ENCODE measurements at places on chromosomes 4 and X. TPM values are rescaled to one million over a fixed set of nuclear protein-coding genes. Genes with fewer than 3 reads are reported as not detected.

Gene OCRL
- total RNA-seq, result 5.5 TPM

- no peaks in the 10 kb centered on the region for H3K36me3 ChIP-seq
- no peaks in the 10 kb centered on the region for H3K4me1 ChIP-seq
- no peak for DNase-seq
- no peaks in the 10 kb centered on the region for H3K27me3 ChIP-seq
- H3K27ac ChIP-seq, result no peak overlapping the region
Measured at GRCh38 chr4:102994803-102995202, 24.7 kb downstream of the SLC9B1 start.

DNA sequence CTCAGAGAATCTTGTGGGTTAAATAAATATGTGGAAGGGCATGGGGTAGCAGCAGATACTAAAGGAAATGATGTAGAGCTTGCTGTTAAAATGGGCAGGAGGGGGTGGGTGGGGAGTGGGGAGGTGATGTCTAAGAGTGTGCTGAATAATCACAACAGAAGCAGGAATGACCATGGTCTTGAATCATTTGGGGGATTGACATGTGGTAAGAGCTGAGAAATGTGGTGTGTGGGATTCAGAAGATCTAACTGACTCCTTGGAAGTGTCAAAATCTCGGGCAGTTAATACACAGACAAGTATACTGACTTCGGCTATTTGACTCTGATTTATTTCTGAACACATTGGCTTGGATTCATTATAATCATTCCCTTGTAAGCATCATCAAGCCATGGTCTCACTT is 6.8 kb downstream of the VGLL1 start:
- no peak overlapping the region for H3K27ac ChIP-seq
- 0 out of 2 replicates have a peak, but pooled peaks cover 2% of the 10 kb centered on the region for H3K4me1 ChIP-seq
- DNase-seq, result no peak
- H3K36me3 ChIP-seq, result no peaks in the 10 kb centered on the region
- H3K27me3 ChIP-seq, result no peaks in the 10 kb centered on the region

GRCh38 chr4:147901916-147902315 is 170.0 kb downstream of the ARHGAP10 start:
- no peak for DNase-seq
- no peak overlapping the region for H3K27ac ChIP-seq
- no peaks in the 10 kb centered on the region for H3K36me3 ChIP-seq
- H3K27me3 ChIP-seq, result no peaks in the 10 kb centered on the region
- no peaks in the 10 kb centered on the region for H3K4me1 ChIP-seq

- H3K27me3 ChIP-seq, result no peaks in the 10 kb centered on the region
- H3K4me1 ChIP-seq, result no peaks in the 10 kb centered on the region
- DNase-seq, result no peak
- H3K27ac ChIP-seq, result no peak overlapping the region
Measured at GRCh38 chr4:10738826-10739489, 54.4 kb upstream of the CLNK start.

DNA sequence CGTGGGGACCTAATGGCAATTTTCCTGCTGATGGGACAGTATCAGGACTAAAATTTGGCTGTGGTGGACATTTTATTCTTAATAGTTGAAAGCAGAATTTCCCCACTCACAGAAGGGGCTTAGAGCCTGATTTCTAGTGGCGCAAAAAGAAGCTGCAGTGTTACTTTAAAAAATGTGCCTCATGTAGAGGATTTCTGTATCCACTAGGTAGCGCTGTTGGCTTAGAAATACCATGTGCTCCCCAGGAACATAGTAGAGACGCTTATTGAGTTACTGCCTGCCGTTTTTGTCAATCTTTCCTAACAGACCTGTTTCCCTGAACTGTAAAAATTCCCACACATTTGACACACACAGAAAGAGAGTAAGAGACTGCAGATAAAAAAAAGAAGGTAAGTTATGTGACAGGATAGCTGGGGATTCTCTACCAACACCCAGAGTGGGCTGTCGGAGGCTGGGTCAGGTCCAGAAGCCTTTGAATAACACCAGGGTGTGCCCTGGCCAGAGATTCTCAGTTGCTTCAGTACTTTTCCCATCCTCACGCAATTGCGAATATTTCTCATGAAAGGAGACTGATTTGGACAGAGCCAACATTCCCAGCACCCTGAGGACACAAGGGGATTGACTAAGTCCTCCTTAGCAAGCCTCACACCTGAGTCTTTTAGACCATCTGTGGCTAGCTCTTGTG is 88.4 kb downstream of the ZXDA start:
- no peaks in the 10 kb centered on the region for H3K4me1 ChIP-seq
- DNase-seq, result peak; percentile 88
- H3K27ac ChIP-seq, result no peak overlapping the region
- no peaks in the 10 kb centered on the region for H3K36me3 ChIP-seq
- H3K27me3 ChIP-seq, result no peaks in the 10 kb centered on the region

DNA sequence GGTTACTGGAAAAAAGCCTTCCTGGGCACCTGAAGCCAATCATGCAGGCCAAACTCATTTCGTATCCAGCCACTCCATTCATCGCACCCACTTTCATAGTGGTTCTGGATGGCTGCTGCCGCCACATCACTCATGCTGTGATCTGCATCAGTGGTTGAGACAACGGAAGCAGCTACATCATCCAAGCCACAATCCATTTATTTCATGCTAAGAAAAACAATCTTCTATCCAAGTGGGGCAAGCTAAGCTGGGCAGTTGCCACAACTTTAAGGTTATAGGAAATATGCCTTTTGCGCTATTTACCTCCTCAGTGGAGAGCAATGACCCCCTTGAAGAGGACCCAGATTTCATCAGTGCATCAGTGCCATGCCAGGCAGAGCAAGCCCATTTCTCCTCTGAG is 124.6 kb downstream of the GRIA3 start:
- H3K4me3 ChIP-seq, result no peak overlapping the region
- no peak overlapping the region for H3K27ac ChIP-seq
- H3K27me3 ChIP-seq, result no peaks in the 10 kb centered on the region
- DNase-seq, result no peak
